ENCODE measurements at places on chromosomes 3 and 15.
A peak's percentile ranks its signal among the peaks of the same experiment; 100 is the strongest.

DNA sequence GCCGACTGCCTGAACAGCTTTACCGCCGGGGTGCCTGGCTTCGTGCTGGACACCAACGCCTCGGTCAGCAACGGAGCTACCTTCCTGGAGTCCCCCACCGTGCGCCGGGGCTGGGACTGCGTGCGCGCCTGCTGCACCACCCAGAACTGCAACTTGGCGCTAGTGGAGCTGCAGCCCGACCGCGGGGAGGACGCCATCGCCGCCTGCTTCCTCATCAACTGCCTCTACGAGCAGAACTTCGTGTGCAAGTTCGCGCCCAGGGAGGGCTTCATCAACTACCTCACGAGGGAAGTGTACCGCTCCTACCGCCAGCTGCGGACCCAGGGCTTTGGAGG, 815 bp downstream of the SPINT1 start:
- peak; percentile 74 for DNase-seq

- DNase-seq = no peak
Observed at GRCh38 chr15:70830615-70831014, 23.3 kb downstream of the LARP6 start.

- no peak for DNase-seq
Observed at GRCh38 chr3:59308684-59309083, 258.9 kb upstream of the CFAP20DC start.

DNA sequence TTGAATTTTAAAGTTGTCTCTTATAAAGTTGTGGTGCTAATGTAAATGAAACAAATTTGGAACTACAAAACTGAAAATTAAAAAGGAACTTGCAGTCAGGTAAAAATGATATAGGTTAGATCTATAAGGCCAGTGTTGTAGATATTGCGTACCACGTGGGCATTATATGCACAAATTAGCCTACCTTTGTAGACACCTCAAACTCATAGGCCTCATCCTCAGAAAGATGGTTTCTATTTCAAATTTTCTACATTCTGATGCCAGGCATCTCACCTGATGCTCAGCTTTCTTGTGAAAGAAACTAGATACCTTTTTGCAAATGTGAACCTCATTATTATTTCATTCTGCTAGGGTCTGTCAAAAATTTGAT, 25.6 kb downstream of the TMEM207 start:
- DNase-seq = no peak

- no peak for DNase-seq
Observed at GRCh38 chr3:148642616-148643015, 55.1 kb upstream of the AGTR1 start.

GRCh38 chr15:47523681-47524475, 193.4 kb upstream of the SEMA6D start:
- no peak for DNase-seq

DNA sequence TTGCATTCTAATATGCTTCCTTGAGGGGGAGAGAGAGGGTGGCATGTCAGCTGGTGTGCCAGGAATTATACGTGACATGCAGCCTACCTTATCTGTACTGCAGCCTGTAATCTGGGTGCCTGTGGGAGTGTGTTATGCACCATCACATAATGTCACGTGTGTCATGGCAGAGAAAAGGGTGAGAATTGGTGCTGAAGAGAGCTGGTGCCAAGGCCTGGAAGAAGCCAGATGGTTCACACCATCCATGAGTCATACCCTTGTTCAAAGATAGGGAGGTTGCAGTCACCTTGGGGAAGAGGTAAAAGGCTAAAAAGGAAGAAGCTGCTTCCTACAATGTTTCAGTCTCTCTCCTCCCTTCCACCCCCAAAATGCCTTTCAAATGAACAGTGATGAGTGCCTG, 5.3 kb downstream of the BRPF1 start:
- DNase-seq = no peak

DNA sequence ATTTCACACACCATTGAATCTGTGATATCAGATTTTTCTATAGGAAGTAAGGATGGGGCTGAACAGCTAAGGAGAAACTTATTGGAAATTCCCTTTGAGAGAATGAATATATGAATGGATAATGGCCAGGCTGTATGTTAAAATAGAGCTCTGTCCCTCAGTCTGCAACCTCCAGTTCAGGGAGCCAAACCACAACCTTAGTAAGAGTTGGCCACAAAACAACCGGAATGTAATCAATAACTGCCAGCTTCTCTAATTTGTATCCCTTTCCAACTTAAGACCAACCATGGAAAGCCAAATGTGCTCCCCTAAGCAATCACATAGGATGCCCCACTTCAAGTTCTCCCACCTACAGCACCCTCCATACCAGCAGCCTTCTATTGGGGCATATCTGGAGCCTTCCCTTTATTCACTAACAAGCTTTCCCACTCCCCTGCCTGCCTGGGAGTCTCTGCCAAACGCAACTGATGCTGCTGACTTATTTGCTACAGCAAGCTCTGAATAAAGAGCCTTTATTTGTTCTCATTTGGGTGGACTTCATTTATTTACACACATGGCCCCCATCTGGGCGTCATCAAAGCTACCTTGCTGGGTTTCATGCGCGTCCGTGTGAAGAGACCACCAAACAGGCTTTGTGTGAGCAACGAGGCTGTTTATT, 75.4 kb upstream of the LARS2 start:
- no peak for DNase-seq

DNA sequence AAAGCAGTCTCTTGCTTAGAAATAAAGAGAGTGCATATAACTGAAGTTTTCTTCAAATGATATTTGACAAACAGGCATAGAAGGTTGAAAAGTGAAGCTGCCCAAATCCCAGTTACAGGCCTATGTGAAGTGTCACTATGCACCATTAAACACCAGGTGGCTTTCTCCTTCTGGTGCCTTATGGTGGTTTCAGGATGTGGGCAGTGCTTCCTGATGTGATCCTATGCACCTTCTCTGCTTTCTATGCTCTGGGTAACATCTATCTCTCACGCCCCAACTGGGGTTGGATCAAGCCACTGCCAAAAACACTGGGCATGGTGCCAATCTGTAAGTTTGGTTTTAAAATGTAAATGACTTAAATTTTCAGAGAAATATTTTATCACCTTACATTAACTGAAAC, 744.7 kb downstream of the TUSC7 start:
- DNase-seq = no peak

DNA sequence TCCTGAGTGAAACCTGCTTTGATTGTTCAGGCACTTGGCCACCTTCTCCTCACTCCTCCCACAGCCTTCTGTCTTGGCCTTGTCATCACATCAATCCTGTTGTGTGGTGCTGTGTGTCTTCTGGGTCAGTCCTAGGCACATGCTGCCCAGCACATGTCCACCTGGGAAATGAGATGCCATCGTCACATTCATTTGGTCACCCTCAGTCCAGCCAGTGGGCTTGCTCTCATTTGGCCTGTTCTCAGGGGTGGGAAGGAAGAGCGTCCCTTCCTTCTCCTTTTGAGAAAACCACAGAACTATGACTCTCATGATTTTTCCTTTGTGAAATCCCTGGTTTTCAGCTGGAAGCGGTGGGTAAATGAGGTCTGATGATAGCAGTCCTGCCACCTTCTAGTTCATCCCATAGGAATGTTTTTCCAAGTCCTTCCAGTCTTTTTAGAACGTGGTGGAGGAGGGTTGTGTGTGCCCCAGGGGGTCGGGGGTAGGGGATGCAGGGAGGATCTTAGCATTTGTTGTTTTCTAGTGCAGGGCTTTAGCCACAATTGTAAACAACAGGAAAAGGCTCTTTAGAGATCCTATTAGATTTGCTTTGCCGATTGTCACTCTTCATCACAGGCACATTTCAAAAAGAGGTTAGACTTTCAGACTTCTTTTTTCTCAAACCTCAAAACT, 8.4 kb upstream of the PLA1A start:
- DNase-seq = no peak

DNA sequence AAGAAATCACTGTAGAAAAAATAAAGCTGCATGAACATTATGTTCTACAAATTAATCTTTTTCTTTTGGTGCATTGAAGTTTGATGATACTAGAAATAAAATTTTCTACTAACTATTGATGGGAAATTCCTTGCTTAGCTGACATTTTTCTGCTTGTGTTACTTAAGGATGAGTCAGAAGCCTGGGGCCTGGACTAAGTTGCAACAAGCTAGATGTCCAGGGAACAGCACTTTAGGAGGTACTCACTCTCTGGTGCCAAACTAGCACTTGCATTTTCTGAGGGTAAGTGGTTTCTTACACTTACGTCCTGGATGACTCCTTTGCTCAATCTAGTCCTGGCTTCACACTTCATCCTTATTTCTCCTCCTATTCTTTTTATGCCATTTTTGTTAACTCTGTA, 945.1 kb downstream of the IGSF11 start:
- no peak for DNase-seq

GRCh38 chr3:11826628-11827265, 19.9 kb downstream of the TAMM41 start:
- DNase-seq = no peak

DNA sequence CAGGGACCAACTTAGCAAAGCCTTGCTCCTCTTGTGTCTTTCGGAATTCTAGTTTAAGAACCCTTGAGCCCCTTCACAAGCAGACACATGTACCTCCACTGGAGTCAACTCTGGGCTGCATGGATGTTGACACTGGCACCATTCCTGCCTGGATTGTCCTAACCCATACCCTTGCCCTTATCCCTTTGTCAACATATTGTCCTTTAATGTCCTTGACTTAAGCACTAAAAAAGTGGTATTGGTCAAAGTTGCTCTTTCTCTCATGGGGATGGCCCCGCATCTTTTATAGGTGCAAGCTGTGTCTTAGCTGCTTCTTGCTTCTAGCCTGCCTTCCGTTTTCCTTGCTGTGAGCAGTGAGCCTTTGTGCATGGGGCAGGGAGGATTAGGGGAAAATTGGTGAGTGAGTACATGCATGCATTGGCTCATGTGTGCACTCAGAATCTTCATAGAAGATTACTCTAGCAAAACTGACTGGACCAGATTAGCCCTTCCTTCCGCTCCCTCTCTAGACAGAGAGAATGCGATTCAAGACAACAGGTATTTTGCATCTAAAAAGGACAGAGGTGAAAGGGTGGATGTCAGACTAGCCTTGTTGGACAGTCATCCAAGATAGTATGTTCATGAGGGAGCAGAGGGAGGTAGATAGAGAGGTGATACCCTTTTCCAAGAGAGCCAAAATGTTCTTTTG, 42.4 kb downstream of the TGFBR2 start:
- no peak for DNase-seq

DNA sequence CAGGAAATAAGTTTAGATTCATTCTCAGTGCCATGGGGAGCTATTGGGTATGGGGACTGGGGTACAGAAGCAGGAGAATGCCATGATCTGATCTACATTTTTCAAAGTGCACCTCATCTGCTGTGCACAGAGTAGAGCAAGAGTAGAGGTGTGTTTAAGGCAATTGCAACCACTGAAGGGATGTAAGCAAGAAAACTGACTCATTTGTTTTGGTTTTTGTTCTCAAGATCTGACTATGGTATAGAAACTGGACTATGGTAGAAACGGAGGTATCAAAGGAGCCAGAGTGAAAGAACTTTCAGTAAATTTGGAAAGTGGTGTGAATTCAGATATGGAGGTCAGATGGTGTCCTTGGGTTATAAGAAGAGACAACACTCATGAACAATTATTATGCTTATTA, 86.2 kb upstream of the CMSS1 start:
- DNase-seq = no peak

- DNase-seq = no peak
Observed at GRCh38 chr15:57495554-57496165, 96.0 kb upstream of the MYZAP start.

DNA sequence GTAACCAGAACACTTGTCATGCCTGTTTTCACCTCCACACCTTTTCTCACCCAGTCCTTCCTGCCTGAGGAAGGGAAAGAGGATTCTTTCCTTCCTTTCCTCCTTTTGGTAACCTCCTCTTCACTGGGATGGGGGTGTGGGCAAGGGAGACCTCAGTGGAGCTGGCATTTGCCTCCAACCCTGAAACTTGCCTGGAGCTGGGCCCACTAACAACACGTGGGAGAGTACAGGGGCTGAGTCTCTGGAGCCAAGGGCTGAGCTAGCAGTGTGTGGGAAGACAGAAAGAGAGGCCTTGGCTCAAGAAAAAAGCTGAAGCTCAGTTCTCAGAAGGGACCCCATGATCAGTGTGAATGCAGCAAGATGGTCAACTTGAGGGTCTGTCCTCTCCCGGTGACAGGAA, 86.6 kb upstream of the SLC6A11 start:
- no peak for DNase-seq

- no peak for DNase-seq
Observed at GRCh38 chr15:56774356-56774755, 41.0 kb upstream of the ZNF280D start.

- no peak for DNase-seq
Observed at GRCh38 chr3:126621171-126621570, 33.8 kb downstream of the TXNRD3 start.

- no peak for DNase-seq
Observed at GRCh38 chr3:21520106-21520963, 230.7 kb downstream of the ZNF385D start.

DNA sequence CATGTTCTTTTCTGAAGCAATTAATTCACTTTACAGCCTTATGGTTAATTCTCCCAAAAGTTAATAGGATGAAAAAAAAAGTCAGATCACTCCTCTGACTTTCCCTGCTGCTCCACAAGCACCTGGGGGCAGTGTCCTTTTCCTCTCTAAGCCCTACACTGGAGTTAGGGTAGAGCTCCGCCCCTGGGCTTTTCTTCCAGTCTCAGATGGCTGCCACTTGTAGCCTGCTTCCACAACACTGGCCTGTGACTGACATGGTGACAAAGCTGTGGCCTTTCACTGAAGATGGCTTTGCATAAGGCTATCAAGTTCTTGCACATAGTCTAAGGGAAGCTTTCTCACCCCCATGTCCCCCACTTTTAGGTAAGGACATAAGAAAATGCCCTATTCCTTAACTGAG, 1.3 kb upstream of the MON1A start:
- no peak for DNase-seq

DNA sequence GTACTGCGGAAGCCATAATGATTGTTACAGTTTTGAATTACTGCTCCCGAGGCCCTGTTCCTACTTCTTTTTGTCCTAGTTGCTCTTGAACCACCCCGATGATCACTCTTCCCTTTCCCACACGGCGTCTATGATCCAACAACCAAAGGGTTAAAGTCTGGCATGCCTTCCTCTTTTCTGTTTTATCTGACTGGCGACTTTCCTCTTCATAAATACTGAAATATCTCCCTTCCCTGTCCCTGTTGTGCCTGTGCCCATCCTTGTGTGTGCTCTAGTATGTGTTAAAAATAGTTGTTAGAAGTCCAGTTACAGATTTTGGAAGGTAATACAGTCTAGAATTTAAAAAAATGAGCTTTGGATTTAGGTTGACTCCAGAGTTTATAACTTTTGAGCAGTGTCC, 83.6 kb downstream of the AKAP13 start:
- DNase-seq = no peak

- DNase-seq = no peak
Observed at GRCh38 chr3:78894787-78895186, 873.0 kb downstream of the ROBO1 start.

- DNase-seq = peak; percentile 33
Observed at GRCh38 chr3:42711491-42712343, 9.1 kb upstream of the HHATL start.

DNA sequence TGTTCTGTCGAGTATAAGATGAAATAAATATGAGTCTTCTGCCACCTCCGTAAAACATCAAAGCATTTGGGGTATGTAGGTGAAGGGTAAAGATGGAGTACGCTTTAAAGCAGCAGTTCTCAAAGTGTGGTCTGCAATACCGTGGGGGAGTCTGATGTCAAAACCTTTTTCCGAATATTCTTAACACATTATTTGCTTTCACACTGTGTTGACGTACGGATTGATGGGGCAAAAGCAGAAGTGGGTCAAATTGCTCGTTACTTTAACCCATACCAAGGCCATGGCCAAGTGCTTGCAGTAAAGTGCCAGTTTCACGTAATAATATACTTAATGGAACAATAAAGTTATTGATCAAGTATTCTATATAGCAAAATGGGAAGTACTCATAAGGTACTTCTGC, 36.3 kb downstream of the PAK2 start:
- DNase-seq = no peak

- no peak for DNase-seq
Observed at GRCh38 chr15:94231723-94232468, 535 bp downstream of the MCTP2 start.
